CD4-positive, CD25-positive, alpha-beta regulatory T cell (primary cell): ENCODE measurements at places on chromosomes 7 and 10. TPM values are rescaled to one million over a fixed set of nuclear protein-coding genes. Genes with fewer than 3 reads are reported as not detected.

DNA sequence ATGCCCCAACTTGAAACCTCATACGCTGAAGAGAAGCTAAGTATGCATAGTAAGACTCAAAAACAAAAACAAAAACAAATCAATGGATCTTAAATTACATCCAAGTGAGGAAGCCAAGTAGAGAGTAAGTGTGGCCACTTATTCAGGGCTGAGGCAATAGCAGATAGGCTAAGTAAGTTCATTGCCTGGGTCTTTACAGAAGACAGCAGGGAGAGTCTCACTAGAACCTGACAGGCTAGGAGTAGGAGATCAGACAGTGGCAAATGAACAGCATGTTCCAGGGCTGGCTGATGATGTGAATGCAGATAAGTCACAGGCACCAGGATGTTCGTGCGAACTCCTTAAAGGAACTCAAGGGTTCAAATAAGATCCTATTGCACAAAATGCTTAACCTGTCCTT lies 568.6 kb downstream of the KCNMA1 start:
- DNase-seq: no peak

GRCh38 chr7:47103498-47104205 lies 478.3 kb downstream of the TNS3 start:
- no peak for DNase-seq

DNA sequence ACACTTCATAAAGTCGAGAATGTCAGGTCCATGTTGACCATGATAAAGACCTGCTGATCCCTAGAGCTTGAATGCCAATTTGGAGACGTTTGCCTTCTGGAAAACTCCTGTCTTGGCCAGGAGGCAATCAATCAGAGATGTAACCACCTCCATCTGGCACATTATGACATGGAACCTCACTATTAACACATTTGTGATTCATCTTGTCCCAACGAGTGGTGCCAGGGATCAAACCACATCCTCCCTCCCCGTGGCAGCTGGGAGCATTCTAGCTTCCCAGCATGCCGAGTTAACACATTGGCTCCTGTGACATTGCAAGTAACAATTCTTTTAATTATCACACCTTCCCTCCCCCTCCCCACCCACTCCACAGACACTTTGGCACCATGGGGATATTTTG lies 84.0 kb upstream of the PPP1R17 start:
- no peak for DNase-seq

DNA sequence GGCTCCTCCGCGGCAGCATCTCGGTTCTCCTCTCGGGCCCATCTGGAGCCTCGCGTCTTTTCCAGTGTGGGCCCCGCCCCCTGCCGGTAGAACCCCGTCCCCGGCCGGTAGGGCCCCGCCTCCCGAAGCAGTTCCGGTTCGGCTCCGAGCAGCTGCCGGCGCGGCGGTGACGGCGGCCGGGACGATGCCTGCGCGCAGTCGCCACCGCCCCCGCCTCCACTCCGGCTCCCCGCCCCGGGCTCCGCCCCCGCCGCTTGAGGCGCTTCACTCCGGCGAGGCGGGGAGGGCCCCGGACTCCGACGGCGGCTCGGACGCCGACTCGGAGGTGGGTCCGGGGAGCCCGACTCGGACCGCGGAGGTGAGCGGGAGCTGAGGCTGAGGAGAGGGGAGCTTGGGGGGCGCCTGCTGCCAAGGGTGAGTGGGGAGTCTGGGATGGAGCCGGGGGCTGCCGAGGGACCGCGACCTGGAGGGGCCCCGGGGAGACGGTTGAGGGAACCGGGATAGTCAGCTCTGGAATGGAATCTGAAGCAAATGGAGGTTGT lies at the start of gene SAMD8:
TSS of gene SAMD8 (plus strand) at position 292 of the 542 bp plus-strand sequence. CDS start 38,873 bp downstream, outside the sequence.
- DNase-seq: peak; percentile 97

DNA sequence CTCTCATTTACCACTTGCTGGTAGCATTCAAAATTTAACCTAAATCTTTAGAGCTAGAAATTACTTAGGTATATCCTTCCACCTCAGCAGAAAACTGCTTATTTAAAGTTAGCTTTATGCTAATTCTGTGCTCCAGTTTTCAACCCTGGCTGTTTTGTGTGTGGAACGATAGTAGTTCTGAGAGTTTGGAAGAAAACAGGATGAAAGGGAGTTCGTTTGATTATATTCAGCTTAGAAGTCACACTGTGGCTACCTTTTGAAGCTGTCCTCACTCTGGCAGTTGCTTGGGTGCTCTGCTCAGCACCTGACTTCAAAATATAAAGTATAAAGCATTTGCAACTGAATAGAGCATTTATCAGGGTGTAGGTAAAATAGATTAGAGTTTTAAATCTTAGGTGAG lies 2.6 kb upstream of the ASCC1 start:
- no peak for DNase-seq

- no peak for DNase-seq
Measured at GRCh38 chr7:76383089-76383944, 24.5 kb upstream of the YWHAG start.

DNA sequence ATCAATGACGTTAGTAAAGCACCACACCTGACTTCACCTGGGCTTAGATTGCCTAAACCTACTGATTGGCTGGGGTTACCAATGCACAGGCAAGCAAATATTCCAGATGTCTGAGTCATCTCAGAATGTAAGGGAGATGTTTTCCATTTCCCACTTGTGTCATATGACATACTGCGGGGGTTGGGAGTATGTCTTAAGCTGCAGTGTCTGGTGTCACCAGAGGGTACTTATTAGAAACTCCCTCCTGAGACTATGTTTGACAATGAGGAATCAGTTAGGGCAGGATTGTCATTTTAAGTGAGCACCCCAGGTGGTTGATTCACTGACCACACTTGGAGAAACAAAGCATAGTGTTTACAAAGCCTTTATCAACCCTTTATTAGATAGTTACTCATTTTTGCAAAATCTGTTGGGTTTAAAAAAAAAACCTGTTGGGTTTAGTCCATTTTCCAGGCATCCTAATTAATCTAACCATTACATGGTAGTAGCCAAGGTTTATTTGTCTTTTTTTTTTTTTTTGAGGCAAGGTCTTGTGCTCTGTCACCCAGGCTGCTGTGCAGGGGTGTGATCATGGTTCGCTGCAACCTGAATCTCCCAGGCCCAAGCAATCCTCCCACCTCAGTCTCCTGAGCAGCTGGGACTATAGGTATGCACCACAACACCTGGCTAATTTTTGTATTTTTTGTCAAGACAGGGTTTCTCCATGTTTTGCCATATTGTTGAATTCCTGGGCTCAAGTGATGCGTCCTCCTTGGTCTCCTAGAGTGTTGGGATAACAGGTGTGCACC lies 72.5 kb downstream of the CDK6 start:
- DNase-seq: no peak

DNA sequence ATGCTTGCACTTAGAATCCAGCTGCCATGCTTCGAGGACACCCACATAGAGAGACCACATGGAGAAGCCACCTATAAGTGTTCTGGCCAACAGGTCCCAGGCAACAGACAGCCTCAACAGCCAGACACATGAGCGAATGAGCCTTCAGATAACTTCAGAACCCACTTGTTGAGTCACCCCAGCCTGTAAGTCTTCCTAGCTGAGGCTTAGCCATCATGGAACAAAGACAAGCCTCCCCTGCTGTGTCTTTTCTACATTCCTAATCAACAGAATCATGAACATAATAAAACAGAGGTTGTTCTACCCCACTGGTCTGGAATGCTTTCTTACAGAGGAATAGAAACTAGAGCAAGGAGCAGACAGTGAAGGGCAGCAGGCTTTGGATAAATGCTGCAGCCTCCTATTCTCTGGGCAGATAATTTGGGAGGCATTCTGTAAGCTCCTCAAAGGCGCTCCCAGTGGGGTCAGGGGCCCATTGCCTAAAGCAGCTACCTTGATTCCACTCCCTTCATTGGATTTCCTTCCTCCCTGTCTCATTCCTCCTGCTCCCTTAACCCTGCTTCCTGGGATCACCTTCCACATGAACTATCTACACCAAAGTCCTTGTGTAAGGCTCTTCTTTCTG lies 4.6 kb downstream of the TLL2 start:
- DNase-seq: no peak

GRCh38 chr10:78966182-78966787 lies 102.5 kb upstream of the ZMIZ1 start:
- DNase-seq: no peak

- DNase-seq: no peak
Measured at GRCh38 chr10:49089152-49089551, 26.2 kb downstream of the VSTM4 start.

GRCh38 chr7:81871606-81872265 lies 101.9 kb upstream of the HGF start:
- no peak for DNase-seq

DNA sequence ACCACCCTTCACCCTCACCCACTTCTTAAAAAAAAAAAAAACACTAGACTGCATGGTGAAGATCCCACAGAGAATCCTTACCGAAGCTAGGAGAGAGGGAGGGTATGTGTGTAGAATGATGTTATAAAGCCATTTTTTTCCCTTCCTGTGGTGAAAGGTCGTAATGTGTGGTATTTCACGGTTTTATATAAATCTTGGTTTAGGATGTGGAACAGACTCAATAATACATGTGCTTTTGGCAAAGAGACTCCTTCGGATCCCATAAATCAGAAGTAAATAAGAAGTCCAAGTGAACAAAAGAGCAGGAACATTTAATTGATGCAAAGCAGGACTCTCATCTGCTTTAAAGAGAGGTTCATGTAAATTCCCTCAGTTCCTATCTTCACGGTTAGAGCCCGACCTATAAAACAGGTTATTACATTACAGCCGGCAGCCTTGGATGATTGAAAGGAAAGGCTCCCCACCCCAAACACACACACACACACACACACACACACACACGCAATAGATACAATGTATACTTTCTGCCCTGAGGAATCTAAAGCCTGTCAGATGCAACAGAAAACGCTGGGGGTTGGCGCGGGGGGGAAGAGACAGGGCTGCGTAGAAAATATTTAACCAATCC lies 8.8 kb downstream of the DLX5 start:
- no peak for DNase-seq

GRCh38 chr7:46291601-46292150 lies 370.6 kb upstream of the IGFBP3 start:
- DNase-seq: no peak

DNA sequence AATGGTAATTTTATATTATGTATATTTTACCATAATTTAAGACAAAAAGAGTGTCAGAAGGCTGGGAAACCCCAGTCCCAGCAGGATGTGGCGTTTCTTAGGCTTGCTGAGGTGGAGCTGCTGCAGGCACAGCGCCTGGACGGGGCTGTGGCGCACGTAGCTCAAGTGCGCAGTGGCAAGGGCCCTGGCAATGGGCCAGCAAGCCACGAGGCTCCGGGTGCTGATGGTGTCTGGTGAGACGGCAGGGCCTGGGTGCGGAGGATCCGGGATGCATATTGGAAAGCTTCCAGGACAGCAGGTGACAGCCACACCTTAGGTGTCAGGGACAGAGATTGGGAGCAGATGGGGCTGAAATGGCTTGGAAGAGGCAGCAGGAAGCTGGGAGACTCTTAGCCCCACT lies 37.2 kb downstream of the CLEC2L start:
- no peak for DNase-seq

DNA sequence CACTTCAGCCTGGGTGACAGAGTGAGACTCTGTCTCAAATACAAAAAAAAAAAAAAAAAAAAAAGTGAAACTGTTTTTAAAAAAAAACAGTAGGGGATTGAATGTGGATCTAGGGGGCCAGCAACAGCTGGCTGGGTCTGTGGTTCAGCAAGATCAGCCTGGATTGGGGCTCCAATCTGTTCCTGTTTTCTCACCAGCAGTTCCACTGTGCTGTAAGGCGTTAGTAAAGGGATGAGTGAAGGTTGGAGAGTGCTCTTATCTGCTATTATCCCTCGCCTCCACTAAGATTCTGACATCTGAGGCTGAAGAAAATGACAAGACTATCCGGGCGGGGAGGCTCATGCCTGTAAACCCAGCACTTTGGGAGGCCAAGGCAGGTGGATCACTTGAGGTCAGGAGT lies 41.6 kb upstream of the GTF2IRD1 start:
- no peak for DNase-seq

DNA sequence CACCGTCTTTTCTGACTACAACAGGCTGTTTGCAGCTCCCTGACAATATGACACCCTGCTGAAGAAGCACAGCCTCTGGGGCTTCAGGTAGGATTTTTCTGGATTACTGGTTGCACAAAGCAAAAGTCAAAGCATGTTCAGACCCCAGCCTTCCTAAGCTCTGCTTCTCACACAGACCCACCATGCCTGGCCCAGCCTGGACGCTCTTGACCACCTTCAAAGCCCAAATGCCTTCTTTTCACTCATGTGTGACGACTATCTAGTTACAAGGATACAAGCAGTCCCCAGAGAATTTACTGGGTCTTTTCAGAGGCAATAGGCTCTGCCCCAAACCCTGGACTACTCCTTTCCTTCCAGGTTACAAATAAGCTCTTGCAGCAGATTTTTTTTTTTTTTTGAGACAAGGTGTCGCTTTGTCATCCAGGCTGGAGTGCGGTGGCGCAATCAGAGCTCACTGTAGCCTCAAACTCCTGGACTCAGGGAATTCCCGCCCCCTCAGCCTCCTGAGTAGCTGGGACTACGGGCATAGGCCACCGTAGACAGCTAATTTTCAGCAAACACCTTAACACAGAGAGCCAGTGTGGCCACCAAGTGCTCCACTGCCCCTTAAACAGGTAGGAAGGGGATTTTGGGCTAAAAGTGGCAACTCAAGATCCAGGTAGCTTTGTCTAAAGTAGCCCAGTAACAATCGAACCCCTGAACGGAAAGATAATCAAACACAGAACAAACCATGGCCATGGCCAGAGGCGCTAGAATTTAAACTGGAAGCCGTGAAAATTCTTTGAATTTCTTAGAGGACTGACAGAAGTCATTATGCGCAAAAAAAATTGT lies 16.2 kb downstream of the SVIL start:
- no peak for DNase-seq

DNA sequence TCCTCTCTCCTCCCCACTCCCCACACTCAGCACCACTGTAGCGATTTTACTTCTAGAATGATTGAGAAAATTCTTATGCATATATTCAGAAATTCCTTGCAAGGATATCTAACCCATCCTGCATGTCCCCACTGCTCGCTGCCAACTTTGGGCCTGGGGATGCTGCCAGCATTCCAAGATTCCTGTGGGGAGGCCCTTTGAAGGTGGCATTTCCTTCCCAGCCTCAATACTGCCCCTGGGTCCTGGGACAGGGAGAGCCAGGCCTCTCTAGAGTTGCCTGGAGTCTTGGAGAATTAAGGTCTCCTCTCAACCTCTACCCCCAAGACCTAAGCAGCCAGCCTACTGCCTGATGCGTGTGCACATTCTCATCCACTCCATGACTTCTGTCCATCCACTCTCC lies 303.5 kb downstream of the NEBL start:
- no peak for DNase-seq

- DNase-seq: no peak
Measured at GRCh38 chr7:84336303-84336702, 141.7 kb upstream of the SEMA3A start.

GRCh38 chr7:37424521-37424920 lies 24.1 kb downstream of the ELMO1 start:
- DNase-seq: no peak

Gene HGF
- not detected for polyA plus RNA-seq

Gene ATP6V0A4
- polyA plus RNA-seq: not detected

Gene ASAH2
- polyA plus RNA-seq: 2.9 TPM

Gene HOXA4
- 0.18 TPM for polyA plus RNA-seq

Gene ASZ1
- polyA plus RNA-seq: not detected

Gene TAS2R41
- not detected for polyA plus RNA-seq

Gene GPR15LG
- polyA plus RNA-seq: not detected

Gene DNAJC12
- 0.43 TPM for polyA plus RNA-seq

Gene ERCC6
- 12.5 TPM for polyA plus RNA-seq

Gene ANKRD1
- not detected for polyA plus RNA-seq

Gene TLX1
- not detected for polyA plus RNA-seq

Gene PPP1R17
- not detected for polyA plus RNA-seq

Gene NYAP1
- not detected for polyA plus RNA-seq
